SW 1271 (cell line): ENCODE measurements at places on chromosomes 6 and 20.

DNA sequence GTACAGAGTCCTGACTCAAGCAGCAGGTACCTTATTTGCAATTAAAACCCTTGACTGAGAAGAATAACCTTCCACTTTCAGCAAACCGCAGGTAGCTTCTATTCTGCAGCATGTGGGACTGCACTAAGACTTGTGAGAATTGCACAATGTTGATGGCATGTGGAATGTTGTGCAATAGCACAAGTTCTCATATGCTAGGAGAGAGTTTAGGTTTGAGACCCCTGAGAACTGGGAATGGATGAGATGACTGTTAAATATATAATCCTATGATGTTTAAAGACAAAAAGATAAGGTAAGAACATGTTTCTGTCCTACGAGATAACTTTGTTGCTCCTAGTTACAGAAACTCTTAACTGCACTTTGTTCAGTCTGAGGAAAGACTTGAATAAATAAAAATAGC lies 194.6 kb downstream of the OTOR start:
- DNase-seq, result no peak

DNA sequence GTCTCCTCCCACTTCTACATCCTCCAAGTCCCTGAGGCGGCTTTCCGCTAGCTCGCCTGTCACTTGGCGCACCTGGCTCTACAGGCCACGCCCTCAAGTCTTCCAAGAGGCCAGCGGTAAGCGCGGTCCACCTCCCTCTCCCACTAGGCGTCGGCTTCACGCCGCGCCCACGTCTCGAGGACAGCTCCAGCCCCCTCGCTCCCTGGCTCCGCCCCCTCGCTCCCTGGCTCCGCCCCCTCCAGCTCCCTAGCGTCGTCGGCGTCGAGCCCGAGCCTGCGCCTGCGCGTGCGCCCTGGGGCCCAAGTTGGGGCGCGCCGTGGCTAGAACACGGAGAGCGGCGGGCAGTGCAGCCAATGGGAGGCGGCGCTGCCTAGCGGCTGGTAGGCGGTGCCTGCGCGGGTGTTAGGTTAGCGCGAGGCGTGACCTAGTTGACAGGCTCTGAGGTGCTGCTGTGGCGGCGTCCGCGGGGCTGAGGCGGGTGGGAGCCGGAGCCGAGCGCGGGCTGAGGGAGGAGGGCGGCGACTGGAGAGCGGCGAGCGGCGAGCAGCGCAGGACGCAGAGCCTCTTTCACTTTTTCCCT lies at the start of gene MACROD2:
TSS of gene MACROD2 (plus strand) at position 431 of the 580 bp plus-strand sequence.
- peak; percentile 45 for DNase-seq

GRCh38 chr6:72626126-72626525 lies 4.3 kb downstream of the KCNQ5 start:
- DNase-seq, result no peak

DNA sequence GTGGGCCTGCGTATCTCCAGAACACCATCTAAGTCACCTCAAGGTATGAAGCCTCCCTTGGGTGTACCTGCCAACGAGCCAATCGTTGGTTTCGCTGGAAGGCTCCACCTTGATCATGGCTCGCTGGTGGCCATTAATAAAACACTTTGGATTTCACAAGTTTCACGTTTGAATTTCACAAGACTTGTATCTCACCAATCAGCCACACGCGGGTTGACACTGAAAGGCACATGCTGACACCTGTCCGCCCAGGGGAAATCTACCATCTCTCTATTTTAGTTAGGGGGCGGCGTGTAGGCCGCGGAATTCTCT lies 586 bp upstream of the HMGA1 start:
- DNase-seq, result no peak

GRCh38 chr6:6746333-6746969 lies 157.9 kb downstream of the LY86 start:
- DNase-seq, result no peak

- DNase-seq, result no peak
Observed at GRCh38 chr20:62624719-62625453, 17.4 kb upstream of the SLCO4A1 start.

DNA sequence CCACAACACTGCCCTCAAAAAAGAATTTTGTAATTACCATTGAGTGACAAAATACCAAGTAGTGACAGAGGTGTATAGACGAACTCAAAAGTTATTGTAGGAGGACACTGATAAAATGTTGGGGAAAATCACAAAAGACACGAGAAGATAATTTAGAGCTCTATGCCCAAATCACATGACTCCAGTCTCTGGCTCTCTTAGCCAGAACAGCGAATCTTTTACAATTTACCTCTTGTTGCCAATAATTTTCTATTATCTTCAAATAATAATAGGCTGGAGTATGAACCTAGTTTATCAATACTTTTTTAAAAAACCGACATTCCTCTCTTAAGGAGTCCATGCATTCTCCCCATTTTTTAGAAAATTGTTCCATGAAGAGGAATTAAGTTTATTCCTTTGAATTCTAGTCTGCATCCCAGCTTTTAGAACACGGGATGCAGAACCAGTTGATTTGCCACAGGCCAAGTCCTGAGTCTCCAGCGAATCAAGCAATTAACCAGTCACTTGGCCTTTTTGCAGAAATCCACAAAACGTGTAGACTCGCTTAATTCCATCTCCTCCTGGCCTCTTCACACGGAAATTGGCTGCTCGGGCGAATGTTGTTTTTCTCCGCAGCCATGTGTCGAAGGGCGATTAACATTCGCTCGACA lies 507 bp upstream of the RIPPLY2 start:
- no peak for DNase-seq

- no peak for DNase-seq
Observed at GRCh38 chr6:124536842-124537191, 425.4 kb upstream of the RNF217 start.

DNA sequence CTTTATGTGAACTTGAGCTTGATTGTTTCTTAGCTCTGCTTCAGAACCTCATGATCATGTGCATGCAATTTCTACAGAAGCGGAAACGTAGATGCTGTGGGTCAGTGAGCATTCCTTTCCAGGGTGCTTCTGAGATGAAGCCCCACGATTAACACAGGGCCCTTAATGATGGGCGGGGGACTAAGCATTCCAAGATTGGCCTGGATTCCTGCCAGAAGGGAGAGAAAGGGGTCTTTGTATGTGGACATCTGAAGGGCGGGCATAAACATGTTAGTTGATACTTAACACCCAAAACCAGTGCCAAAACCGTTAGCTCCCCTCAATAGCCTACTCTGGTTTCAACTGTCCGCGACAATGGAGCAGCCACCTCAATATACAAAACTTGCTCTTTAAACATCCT lies 46.9 kb upstream of the POU3F2 start:
- no peak for DNase-seq

GRCh38 chr20:3795511-3796468 lies at the start of gene CDC25B:
Gene CDC25B, plus strand, starts transcription at chr20:3796310. Its CDS starts 222 bp downstream, at chr20:3796532.
- peak; percentile 96 for DNase-seq

- no peak for DNase-seq
Observed at GRCh38 chr6:24079076-24079475, 46.9 kb upstream of the NRSN1 start.
